ENCODE measurements at places on chromosomes 12 and 14. TPM values are rescaled to one million over a fixed set of nuclear protein-coding genes. Genes with fewer than 3 reads are reported as not detected.

ALDH1L2 gene
- 7.8 TPM for total RNA-seq

B3GNT4 gene
- 5.1 TPM for total RNA-seq

BDKRB2 gene
- not detected for total RNA-seq

DNA sequence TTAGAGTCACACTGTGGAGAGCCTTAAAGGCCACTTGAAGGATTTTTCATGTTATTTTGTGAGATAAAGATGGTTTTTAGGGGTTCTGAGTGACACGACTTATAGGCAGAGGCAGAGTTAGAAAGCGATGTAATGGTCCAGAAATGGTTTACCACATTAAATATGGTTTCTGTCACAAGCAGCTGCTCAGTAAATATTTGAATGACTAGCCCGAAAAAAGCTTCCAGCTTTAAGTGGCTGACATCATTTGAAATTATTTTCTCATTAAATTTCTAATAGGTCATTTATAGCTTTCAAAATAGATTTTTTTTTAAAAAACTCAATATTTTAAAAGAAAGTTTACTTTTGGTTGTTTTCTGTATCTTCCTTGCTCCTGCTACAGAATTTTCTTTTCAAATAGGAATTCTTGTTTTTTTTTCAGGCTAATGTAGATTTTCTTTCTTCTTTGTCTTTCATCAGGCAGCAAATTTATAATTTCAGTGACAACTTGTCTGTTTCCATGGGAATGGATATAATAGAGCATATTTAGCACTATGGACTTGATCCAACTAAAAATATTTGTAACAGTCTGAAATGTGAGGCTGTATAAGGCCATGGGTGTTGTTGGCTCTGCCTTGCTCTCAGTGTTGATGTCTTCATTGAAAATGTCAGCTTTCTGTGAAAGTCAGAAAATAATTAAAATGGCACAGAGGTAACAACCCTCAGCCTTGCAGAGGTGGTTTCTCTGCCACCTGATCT lies 700.0 kb downstream of the TMTC2 start:
- no peak for DNase-seq

DNA sequence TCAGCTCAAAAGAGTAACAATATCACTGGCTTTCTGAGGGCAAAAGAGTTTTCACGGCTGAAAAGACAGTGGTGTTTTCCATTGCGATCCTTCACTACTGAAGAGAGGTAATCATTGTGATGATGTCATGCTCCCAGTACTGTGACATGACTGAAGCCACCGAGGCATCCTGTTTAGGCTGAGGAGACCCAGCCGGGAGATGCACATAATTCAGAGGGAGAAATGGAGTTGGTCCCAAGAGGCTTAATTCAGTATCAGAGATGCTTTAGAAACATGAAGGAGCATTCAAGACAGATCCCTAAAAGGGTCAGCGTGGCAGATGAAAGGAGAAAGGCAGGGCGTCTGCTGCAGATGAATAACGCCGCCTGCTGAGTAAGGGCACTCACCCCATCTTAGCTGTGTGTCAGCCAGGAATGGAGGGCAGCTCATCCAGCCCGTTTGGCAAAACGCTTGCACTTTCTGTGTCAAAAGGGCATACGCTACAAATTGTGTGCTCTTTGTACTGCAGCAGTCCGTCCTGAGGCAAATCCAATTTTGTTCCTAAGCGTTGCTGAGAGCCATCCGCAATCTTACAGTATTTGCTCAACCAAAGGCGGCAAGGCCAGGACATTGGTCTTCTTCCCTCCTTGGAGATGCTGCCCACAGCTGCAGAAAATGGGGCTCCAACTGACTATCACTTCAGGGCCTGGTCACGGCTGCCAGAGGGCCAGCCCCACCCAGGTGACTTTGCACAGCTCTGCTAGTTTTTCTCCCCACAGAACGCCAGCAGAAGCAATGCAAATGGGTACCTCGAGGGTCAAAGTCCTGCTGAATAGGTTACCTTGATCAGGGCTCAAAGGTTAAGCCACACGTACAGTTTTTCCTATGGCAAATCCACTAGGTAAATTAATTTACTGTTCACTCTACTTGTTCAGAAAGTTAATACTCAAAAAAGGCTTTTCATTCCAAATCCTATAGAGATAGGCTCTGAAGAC lies 23.5 kb downstream of the CCDC92 start:
- no peak for DNase-seq

DNA sequence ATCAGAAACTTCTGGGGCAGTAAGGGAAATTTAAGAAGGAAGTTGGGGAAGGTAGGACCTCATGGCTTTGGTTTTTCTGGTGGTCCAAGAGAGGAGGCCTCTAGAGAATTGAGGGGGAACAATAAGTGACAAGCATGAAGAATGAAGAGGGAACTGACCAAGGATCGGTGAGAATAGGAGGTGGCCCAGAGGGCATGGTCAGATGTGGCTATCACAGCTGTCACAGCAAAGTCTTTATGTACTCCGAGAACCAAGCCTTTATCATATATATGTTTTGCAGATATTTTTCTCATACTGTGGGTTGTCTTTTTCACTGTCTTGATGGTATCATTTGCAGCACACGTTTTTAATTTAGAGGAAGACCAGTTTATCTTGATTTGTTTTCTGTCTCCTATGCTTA lies 64.3 kb downstream of the PPP2R5C start:
- no peak for DNase-seq

- DNase-seq: no peak
Measured at GRCh38 chr12:50218386-50218785, 51.2 kb upstream of the CERS5 start.

DNA sequence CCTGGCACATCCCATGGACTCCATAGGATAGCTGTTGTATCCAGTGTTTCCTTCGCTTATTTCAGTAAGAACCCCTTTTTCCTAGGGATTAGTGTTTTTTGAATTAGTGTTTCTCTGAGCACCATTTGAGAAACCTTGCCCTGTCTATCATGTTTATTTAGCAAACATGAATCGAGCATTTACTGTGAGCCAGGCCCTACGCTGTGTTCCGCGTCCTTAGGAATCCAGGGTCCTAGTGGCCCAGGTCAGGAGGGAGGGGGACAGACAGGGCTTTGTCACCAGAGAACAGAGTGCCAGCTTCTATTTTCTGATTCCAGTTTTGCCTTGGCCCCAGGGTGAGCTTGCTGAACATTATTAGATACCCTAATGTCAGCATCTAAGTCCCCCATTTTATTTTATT lies 2.5 kb downstream of the TEAD4 start:
- no peak for DNase-seq

GRCh38 chr14:105023791-105024480 lies 3.1 kb upstream of the CDCA4 start:
- DNase-seq: no peak

DNA sequence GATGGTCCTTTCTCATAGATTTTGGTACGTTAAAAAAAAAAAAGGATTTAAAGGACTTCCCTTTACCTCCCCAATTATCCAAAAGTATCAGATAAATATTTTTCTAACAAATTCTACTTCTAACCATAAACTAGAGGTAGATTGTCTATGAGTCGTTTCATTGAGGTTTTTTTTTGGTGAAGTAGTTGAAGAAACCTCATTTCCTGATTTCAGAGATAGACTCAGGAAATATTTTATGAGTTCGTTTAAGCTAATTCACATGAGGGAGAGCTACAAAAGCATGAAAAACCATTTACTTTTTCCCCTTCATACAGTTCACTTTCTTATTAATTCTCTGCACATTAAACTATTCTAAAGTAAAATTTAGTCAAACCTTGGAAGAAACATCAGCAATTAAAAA lies 112.5 kb downstream of the RALGAPA1 start:
- DNase-seq: no peak

- no peak for DNase-seq
Measured at GRCh38 chr14:64496764-64497163, 6.9 kb downstream of the ZBTB25 start.

DNA sequence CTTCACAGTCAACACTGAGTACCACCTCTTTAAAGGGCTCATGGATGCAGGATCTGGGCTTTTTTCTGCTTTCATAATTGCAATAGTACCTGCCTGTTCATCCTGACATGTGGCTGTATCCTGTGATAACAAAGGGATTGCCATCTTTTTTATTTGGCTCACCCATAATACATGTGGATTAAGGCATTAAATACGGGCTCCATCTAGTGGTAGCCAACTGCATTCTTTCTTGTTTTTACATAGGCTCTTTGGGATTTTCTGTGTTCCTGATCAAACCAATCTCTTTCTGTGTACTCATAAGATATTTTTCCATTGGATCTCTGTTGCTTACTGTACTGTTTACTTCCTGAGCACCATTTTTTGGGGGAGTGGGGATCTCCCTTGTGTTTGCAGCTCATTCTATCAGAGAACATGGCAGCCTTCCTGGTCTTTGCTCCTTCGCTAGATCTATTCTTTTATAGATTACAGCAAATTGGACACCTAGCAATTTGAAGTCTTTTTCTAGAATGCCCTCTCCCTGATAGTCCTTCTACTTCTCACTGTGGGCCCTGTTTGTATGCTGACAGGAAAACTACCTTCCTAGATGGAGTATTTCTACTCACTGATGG lies 723.4 kb upstream of the MDGA2 start:
- DNase-seq: no peak

DNA sequence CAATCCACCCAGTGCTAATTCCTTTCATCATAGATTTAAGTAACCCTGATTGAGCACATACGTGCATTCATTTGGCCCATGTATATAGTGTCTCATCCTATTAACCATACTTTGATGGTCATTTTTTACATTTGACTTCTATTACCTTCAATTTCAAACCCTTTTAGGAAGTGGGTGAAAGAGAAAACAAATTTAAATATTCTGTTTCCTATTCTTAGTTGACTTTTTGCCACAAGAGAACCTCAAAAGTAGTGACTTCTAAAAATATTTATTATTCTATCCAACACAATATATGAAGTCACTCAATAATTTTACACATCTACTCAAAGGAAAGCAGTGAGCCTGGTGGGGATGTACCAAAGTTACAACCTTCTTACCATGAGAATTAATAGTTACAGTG lies 164.9 kb downstream of the CEP128 start:
- no peak for DNase-seq

GRCh38 chr14:63444588-63444987 lies 98.6 kb downstream of the PPP2R5E start:
- DNase-seq: no peak

GRCh38 chr12:64699504-64700115 lies 59.6 kb downstream of the GNS start:
- no peak for DNase-seq

- DNase-seq: no peak
Measured at GRCh38 chr14:81177225-81177624, 43.5 kb downstream of the GTF2A1 start.

DNA sequence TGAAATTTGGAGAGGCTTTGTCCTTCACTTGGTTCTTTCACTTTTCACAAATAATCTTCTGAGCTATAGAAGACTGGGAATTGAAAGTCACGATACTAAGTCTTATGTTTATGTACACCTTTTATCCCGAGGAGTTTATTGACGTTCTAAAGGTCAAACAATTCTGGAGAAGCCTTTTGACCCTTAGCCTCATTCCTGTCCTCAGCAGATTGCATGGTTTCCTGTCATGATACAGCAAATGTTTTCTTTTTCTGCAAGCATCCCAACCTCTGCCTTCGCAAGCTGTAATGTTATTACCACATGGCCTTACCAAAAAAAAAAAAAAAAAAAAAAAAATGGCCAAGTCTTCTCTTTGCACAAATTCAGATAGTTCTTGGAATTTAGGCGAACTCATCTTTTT lies 411.7 kb upstream of the FLRT2 start:
- DNase-seq: no peak

DNA sequence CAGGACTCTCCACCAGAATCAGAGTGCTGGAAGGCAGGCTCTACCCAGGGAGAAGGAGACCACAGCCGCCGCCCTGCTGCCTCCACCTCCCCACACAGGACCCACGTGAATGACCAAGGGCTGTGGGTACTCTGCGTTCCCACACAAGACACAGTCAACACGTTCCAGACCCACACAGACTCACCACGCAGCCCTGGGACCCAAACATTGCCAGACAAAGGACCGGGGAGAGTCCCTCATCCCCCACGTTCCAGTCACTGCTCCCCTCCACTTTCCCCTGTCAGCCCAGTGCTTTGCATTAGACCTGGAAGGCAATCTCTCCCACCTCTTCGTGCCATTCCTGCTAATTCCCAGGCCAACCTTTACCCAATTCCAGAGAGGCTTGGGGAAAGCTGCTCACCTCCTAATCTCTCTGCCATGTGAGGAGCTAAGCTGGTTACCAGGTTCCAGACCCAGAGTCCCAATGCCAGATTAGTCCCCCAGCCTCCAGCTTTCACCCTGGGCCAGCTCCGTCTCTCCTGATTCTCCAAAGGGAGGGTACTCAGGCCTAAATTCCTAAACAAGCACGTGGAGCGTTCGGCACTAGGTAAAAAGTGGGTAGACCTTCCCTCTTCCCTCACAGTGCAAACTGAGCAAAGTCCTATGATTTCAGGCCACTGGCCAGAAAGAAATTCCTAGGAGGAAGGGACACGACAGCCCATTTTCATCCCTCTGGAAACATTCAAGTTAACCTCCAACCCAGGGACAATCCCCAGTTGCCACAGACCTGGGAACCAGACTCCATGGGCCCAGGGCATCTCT lies 4.9 kb downstream of the SLC6A13 start:
- no peak for DNase-seq

- DNase-seq: no peak
Measured at GRCh38 chr12:108181095-108181454, 52.0 kb downstream of the WSCD2 start.
